ENCODE measurements at places on chromosomes 13 and 19.

GRCh38 chr13:39037410-39037879, 444 bp downstream of the PROSER1 start:
- H3K36me3 ChIP-seq = peaks cover 12% of the 10 kb centered on the region
- peak overlapping the region; percentile 75 for H3K27ac ChIP-seq
- peak overlapping the region; percentile 73 for H3K4me3 ChIP-seq

GRCh38 chr13:68690567-68690966, 1417.1 kb upstream of the ATXN8OS start:
- DNase-seq = no peak
- no peak overlapping the region for H3K4me3 ChIP-seq
- no peak overlapping the region for H3K27ac ChIP-seq
- no peaks in the 10 kb centered on the region for H3K27me3 ChIP-seq
- H3K36me3 ChIP-seq = no peaks in the 10 kb centered on the region

DNA sequence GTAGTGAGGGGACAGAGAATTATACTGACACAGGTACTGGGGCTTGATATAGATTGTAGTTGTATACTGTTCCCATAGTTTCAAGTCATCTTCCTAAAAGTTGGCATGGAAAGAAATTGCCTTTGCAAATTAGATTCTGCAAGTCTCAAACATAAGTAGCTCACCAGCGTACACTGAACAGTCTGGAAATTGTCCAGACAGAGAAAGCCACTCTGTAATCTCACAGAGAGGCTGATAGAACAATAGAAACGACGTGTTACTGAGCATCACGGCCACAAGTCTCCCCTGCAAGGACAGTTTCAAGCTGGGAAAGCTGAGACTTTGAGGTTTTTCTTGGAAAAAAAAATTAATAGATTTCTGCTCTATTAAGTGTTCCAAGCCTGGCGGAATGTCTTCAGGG, 228.6 kb downstream of the DNAJC15 start:
- no peak for DNase-seq
- no peaks in the 10 kb centered on the region for H3K36me3 ChIP-seq
- no peak overlapping the region for H3K27ac ChIP-seq
- 0 out of 2 replicates have a peak, but pooled peaks cover 2% of the 10 kb centered on the region for H3K27me3 ChIP-seq

DNA sequence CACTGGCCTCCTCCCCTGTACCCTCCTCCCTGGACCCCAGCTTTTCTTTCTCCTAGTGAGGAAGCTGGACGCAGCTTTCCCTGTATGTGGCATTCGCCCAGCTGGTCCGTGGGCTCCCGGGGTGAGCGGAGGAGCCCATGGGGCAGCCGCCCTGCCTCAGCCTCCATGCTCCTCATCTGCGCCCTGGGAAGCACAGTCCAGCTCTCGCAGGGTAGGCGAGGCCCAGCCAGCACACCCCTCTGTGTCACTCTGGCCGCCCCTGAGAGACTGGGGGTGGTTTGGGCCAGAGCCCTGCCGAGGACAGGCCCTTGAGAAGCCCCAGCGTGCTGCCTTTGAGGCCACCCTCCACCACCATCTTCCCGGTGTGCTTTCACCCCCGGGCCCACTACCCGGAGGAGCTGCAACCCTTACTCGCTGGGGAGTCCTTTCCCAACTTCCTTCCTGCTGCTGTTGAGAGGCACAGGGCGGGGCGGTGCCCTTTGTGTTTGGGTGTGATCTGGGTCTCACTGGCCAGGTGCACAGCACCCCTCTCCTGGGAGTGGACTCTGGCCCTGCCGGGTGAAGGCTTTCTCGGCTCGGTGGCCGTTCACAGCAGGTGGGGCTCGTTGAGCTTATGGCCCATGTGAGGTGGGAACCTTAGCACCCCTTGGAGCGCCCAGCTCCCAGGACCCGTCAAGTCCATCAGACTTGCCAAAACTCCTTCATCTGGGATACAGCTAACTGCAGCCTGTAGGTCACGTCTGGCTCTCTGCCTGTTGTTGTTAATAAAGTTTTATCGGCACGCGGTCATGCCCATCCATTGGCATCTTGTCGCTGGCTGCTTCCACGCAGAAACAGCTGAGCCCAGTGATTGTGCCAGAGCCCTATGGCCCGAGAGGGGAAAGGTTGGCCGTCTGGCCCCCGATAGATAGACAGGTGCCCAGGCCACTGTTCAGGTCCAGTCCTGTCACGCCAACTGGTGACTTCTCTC, 3.2 kb downstream of the NCLN start:
- no peak overlapping the region for H3K27ac ChIP-seq
- peaks cover 16% of the 10 kb centered on the region for H3K4me1 ChIP-seq
- DNase-seq = no peak
- no peaks in the 10 kb centered on the region for H3K36me3 ChIP-seq
- no peaks in the 10 kb centered on the region for H3K27me3 ChIP-seq

- H3K36me3 ChIP-seq = no peaks in the 10 kb centered on the region
- H3K4me3 ChIP-seq = no peak overlapping the region
- DNase-seq = no peak
- peaks cover 3% of the 10 kb centered on the region for H3K4me1 ChIP-seq
- no peak overlapping the region for H3K27ac ChIP-seq
Observed at GRCh38 chr13:98846986-98847385, 94.5 kb upstream of the SLC15A1 start.

GRCh38 chr19:49331616-49332055, 3.6 kb upstream of the CD37 start:
- peak; percentile 97 for DNase-seq
- no peaks in the 10 kb centered on the region for H3K27me3 ChIP-seq
- peaks cover 96% of the 10 kb centered on the region for H3K4me1 ChIP-seq

GRCh38 chr19:39819786-39820185, 14.2 kb downstream of the DYRK1B start:
- H3K4me3 ChIP-seq = no peak overlapping the region
- H3K36me3 ChIP-seq = peaks cover 14% of the 10 kb centered on the region
- no peak for DNase-seq

DNA sequence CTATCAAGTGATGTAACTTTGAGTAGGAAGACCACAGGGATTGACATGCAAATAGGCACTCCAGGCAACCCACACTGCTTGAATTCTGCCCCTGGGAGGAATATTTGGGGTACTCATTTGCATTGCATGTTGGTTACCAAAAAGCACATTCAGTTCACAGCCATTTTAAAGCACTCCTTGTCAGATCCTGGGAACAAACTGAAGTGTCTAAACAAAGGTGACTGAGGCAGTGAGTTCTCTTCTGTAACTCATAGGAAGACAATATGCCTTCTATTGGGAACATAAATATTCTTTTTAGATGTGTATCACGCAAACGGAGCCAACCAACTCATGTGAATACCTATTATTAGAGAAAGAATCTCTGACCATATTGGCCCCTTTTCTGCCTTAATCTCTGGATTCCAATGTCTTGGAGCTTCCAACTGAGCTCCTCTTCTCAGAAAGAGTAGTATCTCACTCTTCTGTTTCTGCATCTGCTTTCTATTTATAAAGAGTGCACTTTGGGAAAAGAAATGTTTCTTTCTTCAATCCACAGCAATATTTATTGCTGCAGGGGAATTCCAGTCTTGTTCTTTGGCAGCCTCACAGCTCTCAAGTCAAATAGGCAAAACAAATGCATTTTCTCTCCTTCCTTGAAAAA, 125.7 kb upstream of the NBEA start:
- no peak overlapping the region for H3K27ac ChIP-seq
- H3K36me3 ChIP-seq = no peaks in the 10 kb centered on the region
- no peak overlapping the region for H3K4me3 ChIP-seq
- no peak for DNase-seq
- peaks cover 4% of the 10 kb centered on the region for H3K4me1 ChIP-seq

DNA sequence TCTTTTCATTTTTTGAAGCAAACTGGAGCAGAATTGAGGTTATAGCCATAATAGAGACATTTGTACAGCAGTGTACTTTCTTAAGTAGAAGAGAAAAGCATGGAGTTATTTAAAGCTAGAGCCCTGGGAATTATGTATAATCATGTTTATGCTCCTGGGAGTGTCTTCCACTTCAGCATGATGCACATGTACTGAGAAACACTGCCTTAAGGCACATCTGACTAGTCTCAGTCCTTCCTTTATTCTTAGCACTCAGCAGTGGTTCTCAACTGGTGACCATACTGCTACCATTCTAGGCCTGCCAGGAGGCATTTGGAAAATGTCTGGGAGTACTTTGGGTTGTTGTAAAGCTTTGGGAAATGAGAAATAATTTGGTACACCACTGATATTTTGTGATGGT, 45.8 kb downstream of the VWA8 start:
- no peaks in the 10 kb centered on the region for H3K27me3 ChIP-seq
- H3K27ac ChIP-seq = peak overlapping the region; percentile 86
- H3K36me3 ChIP-seq = peaks cover 8% of the 10 kb centered on the region
- no peak for DNase-seq
- peaks cover 63% of the 10 kb centered on the region for H3K4me1 ChIP-seq

DNA sequence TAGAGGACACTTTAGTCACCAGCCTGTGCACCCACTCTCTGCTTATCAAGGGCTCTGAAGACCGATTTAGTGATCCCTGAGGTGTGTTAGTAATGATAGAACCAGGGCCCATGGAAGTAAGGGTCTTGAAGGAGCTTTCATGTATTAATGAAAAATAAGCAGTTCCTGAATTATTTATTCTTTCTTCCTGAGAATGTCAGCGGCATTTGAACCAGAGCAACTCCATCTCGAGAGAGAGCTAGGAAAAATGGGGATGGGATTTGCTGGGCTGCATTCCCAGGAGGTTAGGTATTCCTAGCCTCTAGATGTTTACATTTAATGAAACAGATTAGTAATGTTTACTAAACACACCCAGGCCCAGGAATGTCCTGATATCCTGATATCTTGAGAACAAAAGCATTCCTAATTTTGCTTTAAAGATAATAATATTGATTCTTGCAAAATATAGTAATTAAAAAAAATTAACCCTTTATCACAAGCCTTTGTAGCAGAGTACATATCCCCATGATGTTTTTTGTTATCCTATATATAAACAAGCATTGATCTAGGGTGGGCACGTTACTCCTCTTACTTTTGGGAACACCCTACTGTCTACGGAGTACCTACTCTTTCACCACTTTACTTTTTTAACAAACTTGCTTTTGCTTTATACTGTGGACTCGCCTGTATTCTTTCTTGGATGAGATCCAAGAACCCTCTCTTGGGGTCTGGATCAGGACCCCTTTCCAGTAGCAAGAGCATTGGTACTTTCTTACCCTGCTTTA, 63.1 kb downstream of the COG3 start:
- H3K4me3 ChIP-seq = no peak overlapping the region
- no peaks in the 10 kb centered on the region for H3K27me3 ChIP-seq
- no peak for DNase-seq
- H3K4me1 ChIP-seq = no peaks in the 10 kb centered on the region
- H3K36me3 ChIP-seq = peaks cover 25% of the 10 kb centered on the region

GRCh38 chr13:100522618-100523309, 65.8 kb downstream of the GGACT start:
- H3K4me1 ChIP-seq = no peaks in the 10 kb centered on the region
- DNase-seq = no peak
- H3K27me3 ChIP-seq = no peaks in the 10 kb centered on the region
- H3K4me3 ChIP-seq = no peak overlapping the region

DNA sequence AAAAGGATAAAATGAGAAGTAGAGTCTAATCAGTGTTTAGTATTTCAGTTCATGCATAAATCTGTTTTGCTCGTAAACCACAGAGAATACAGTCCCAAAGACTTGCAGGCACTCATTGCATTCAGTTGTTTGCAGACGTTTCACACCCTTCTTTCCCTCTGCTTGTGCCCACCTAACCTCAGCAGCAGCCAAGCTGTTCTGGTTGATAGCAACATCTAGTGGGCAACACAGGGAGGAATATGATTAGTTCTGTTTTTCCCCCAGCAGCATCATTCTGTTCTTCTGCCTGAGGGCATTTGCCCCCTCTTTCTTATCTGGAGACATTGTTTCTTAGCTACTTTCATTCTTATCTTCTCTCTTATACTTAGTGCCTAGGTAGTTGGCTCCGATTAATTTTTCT, 135.6 kb downstream of the PAN3 start:
- peaks cover 29% of the 10 kb centered on the region for H3K36me3 ChIP-seq
- no peaks in the 10 kb centered on the region for H3K27me3 ChIP-seq
- H3K4me1 ChIP-seq = peaks cover 9% of the 10 kb centered on the region
- no peak overlapping the region for H3K27ac ChIP-seq
- H3K4me3 ChIP-seq = no peak overlapping the region

DNA sequence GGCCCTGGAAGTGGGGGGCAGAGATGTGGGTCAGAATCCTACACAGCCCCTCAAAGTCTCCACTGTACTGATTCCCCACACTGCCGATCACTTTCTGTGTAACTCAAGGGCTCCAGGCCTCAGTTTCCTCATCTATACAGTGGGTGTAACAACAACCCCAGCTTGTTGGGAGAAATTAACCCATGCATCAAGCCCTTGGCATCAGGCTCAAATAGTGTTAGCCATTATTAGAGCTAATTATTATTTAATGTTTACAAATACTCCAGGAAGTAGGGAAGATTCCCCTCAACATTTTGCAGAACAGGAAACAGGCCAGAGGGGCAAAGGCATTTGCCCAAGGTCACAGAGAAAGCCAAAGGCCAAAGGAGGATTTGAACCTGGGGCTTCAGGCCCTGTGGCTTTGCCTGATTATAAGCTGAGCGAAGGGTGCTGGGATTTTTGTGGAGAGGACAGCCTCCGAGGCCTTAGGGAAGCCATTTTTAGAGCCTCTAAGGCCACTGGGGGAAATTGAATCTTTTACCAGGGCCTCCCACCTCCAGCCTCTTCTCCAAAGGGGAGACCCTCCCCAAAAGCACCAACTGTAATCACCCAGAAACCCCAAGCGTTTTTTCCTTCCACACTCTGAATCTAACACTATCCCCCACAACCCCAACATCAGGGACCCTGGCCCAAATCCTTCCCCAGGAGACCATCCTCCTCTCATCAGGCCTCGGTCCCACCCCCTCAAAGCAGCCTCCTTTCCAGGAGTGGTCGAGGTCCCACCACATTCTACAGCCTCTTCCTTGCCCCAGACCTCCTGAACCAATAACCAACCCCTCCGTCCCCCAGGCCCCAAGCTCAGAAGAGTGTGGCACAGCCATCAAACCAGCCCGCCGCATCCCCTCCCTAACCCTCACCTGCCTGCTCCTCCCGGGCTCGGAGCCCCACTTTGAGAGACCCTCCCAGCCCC, 1.1 kb downstream of the FKBP8 start:
- H3K36me3 ChIP-seq = peaks cover 6% of the 10 kb centered on the region
- H3K27ac ChIP-seq = peak overlapping the region; percentile 46
- H3K4me1 ChIP-seq = peaks cover 17% of the 10 kb centered on the region
- H3K27me3 ChIP-seq = no peaks in the 10 kb centered on the region

DNA sequence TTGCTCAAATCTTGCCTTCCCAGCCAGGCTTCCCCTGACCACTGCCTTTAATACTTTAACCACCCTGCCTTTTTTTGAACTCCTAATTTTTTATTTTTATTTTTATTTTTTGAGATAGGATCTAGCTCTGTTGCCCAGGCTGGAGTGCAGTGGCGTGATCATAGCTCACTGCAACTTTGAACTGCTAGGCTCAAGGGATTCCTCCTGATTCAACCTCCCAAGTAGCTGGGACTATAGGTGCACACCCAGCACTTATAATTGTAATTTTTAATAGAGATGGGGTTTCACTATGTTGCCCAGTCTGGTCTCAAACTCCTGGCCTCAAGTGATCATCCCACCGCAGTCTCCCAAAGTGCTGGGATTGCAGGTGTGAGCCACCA, 21.7 kb upstream of the FBXO27 start:
- no peaks in the 10 kb centered on the region for H3K27me3 ChIP-seq
- no peaks in the 10 kb centered on the region for H3K4me1 ChIP-seq
- H3K4me3 ChIP-seq = no peak overlapping the region
- H3K36me3 ChIP-seq = no peaks in the 10 kb centered on the region
- no peak for DNase-seq

GRCh38 chr13:98004107-98004506, 50.6 kb downstream of the IPO5 start:
- H3K27me3 ChIP-seq = no peaks in the 10 kb centered on the region
- DNase-seq = no peak
- H3K4me3 ChIP-seq = no peak overlapping the region
- no peaks in the 10 kb centered on the region for H3K4me1 ChIP-seq
- no peak overlapping the region for H3K27ac ChIP-seq
- H3K36me3 ChIP-seq = peaks cover 67% of the 10 kb centered on the region

GRCh38 chr19:42269478-42270345, 660 bp downstream of the CIC start:
- no peaks in the 10 kb centered on the region for H3K27me3 ChIP-seq
- peak overlapping the region; percentile 74 for H3K4me3 ChIP-seq
